ENCODE measurements at places on chromosomes 5 and 9.

- no peak for DNase-seq
These were observed 41.0 kb upstream of the ANGPTL2 start for GRCh38 chr9:127163409-127163808.

DNA sequence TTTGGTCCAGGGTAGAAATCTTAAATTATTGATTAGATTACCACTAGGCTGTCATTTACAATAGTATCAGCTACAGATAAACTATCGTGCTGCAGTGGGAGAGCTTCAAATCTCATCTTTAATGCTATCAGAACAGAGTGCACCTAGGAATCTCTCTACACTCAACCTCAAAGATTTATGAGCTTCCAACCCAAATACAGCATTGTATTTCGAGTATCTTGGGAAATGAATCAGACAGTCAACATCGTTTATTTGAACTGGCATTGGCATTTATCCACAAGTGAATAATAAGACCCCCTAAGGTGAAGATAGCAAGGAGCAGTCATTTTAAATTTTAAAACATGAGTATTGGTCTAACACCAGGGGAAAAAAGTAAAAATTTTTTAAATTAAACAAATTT lies 1203.2 kb downstream of the CDH12 start:
- DNase-seq, result no peak

DNA sequence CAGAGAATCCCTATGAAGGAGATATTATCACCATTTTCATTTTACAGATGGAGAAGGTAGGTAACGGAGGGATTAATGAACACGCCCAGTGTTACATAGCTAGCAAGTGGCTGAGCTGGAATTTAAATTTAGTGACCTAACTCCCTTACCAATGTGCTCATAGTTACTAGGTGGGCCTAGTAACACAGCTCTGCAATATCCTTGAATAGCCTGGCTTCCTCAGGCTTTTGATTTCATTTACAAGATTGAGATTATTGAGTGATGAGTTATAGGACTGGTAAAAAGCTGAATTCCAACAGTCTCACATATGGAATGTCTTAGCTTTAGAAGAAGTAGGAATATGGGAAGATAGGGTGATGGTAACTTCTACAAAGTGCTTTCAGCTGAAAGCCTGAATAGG lies 336.3 kb upstream of the KIF2A start:
- DNase-seq, result no peak

- no peak for DNase-seq
These were observed 47.8 kb downstream of the ERGIC1 start for GRCh38 chr5:172881691-172882370.

DNA sequence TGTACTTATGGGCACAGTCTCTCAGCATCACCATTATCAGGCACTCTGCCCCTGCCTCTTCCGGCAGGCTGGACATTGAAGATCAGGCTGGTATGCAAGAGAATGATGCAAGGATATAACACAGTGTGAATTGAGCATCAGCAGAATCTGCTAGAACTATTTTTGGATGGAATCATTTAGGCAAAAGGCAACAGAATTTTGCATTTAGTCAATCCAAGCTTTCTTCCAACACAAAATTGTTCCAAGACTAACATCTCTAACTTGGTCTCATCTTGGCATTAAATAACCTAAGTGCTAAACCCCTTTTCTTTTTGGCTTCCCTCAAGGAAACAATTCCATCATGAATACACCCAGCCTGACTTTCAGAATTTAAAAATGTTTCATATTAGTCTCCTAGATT lies 339.9 kb downstream of the PRELID2 start:
- DNase-seq, result no peak

DNA sequence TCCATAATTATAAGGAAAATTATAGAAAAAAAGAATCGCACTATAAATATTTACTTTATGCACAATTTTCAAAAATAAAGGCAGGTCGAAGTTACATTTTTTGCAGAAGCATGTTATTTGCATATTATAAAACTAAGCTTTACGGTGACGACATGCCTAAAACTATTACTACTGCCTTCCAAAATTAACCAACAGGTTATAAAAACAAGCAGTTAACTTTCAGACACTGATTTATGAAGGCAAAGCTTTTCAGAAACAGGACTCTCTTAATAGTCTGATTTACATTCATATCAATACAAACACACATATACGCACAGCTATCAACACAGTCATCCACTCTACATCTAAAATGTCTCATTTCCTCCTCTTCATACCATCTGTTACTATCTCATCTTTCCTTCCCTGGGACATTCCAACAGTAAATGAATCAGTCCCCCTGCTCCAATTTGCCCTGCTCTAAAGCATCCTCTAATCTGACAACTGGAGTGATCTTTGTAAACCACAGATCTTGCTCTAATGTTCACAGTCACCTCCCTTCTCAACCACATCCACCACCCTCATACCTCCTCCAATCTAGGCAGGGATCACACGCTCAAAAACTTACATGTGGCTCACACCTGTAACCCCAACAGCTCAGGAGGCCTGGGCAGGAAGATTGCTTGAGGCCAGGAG lies 21.6 kb downstream of the FBXW11 start:
- no peak for DNase-seq

- no peak for DNase-seq
These were observed 389.2 kb upstream of the FTMT start for GRCh38 chr5:121462441-121462840.

- no peak for DNase-seq
These were observed 34.6 kb upstream of the ARHGAP26 start for GRCh38 chr5:142735323-142736246.

DNA sequence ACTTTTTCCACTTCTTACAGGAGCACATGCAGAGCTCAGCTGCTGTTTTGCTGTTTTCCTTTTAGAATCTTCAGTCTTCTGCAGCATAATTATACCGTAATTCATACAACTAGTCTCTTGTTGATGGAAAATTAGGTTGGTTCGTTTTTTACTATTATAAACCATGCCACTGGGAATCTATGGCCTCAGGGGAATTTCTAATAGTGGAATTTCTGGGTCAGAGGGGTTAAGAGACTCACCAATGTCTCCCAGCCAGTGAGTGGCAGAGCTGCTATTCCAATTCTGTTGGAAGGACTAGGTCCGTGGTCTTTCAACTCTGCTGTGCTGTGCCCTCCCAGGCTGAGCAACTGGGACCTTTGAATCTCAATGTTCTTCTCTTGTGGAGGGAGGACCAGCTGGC lies 282.5 kb downstream of the ZSWIM6 start:
- no peak for DNase-seq

DNA sequence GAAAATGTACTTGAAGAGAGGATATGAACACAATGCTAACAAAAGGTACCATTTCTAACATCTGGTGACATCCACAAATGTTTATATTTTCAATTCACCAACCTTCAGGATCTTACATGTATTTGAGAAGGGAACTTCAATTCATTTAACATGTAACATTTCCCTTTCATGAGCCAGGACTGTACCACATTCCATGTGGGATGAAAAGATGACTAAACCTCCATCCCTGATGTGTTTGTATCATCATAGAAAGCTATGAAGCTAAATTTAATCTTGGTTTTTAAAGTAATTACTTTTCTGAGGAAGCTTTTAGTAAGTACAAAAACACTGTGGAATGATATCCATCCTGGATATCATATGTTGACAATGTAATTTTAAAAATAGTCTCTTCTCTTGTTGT lies 78.2 kb upstream of the GNA14 start:
- DNase-seq, result no peak

DNA sequence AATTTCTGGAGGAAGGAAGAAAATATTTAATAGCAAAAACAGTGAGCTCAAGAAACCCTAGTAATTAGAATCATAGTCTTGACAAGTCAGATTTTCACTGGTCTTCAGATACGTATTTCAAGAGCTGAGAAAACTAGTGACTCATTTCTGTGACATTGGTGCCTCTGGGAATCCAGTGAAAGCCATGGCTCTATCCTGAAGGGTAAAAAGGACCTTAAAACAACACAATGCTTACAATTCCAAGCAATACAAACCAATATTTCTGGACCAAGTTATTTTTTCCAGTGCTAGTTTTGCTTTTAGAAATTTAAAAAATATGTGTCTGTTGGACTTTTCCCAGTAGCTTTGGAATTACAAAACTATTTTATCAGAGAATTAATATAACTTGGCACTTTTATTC lies 140.3 kb downstream of the LPAR1 start:
- DNase-seq, result no peak

DNA sequence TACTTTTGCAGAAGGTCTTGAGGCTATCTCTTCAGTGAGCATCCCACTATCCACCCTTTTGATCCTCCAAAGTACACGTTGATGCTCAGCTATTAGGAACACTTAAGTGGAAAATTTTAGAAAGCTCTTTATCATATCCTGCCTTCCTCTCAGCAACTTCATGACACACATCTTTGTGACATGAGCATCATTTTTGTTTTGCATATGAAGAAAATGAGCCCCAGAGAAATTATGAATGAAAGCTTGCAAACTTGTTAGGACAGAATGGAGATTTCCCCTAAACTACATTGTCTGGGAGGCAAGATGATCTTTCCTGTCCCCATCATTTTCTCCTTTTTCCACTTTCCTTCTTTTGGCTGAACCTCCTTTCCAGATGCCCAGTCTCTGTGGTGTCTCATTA lies 239.4 kb upstream of the PIK3R1 start:
- no peak for DNase-seq

GRCh38 chr5:3199962-3200755 lies 395.5 kb upstream of the IRX1 start:
- DNase-seq, result no peak

DNA sequence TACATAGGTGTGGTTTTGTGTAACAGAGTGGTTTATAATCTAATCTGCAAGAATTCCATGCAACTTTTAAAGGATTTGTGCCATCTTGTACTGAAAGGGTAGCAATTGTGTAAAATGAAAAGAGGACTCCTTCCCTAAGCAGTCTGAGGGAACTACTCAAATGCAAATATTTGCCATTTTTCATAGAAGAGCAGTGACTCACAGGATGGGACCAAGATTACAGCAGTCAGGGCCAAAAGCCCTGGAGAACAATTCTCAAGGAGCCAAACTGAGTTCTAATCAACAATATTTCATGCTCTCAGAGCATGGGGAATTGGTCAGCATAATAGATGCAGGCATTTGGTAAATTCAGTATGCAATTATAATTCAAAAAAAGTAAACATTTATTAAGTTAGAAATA lies 495.8 kb downstream of the CHSY3 start:
- no peak for DNase-seq

- peak; percentile 43 for DNase-seq
These were observed 222.3 kb downstream of the GLIS3 start for GRCh38 chr9:4077499-4078102.

DNA sequence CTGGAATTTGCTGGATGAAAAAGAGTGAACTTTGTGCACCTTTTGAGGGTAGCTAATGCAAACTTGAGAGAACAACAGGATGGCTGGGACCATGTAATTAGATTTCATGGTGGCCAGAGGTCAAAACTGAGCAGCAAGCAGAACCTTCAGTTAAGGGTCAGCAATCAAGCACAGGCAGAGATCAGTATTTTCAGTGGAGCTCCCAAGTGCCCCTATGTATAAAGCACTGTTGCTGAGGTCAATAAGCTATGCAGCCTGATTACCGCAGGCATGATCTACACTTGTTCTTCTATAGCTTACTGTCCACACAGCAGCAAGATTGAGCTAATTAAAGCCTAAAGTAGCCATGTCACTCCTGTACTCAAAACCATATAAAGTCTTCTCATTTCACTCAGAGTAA lies 62.1 kb upstream of the TMC1 start:
- no peak for DNase-seq

- no peak for DNase-seq
These were observed 229.5 kb downstream of the PAPPA start for GRCh38 chr9:116383133-116383532.

- no peak for DNase-seq
These were observed 8.7 kb downstream of the GAPT start for GRCh38 chr5:58499941-58500340.

GRCh38 chr5:25863811-25864210 lies 1174.6 kb downstream of the CDH9 start:
- no peak for DNase-seq

- no peak for DNase-seq
These were observed 171.5 kb upstream of the NREP start for GRCh38 chr5:111928511-111928910.

DNA sequence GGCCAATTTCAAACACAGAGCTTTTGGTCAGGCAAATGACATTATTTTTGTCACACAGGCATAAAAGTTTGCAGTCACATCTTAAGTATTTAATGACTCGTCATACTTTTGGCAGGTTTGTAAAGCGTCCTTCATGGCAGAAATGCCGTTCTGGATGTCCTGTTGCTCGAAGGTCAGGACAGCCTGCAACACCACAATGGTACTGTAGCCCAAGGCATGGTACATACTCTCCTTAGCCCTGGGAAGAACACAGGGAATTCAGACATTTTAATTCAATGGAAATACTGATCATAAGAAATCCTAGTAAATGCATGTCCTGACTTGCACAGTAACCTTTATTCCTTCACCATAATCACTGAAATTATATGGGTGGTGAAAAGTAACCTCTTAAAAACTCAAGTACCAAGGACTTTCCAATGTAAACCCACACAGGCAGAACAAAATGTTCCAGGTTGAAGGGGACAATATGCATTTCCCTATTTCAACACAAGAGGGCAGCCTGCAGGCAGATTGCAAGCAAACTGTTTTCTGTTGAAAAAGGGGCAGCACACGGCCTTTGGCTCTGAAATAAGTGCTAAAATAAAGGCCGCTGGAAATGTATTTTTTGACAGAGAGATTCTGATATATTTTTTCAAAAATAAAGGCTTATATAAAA lies 95.7 kb downstream of the TTC39B start:
- peak; percentile 58 for DNase-seq

DNA sequence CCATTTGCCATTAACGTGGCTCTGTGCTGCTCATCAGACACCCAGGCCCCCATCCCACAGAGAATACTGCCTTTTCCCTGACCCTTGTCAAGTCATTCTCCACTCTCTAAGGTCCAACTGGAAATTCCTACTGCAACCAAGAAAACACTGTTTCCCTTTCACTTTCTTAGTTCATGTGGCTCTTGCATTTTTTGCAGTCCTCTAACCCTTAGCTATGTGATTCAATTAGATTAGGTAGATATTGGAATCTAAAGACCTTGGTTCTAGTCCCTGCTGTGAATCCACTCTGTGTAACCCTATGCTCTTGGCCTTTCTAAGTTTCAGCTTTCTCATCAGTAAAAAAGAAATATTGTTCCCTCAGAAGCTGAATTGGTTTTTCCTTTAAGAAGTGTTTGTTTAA lies 649.4 kb downstream of the CCDC171 start:
- no peak for DNase-seq
